ENCODE measurements at places on chromosomes 2 and 18.

GRCh38 chr2:228387776-228388175 is 206.3 kb upstream of the SPHKAP start:
- no peak for DNase-seq

DNA sequence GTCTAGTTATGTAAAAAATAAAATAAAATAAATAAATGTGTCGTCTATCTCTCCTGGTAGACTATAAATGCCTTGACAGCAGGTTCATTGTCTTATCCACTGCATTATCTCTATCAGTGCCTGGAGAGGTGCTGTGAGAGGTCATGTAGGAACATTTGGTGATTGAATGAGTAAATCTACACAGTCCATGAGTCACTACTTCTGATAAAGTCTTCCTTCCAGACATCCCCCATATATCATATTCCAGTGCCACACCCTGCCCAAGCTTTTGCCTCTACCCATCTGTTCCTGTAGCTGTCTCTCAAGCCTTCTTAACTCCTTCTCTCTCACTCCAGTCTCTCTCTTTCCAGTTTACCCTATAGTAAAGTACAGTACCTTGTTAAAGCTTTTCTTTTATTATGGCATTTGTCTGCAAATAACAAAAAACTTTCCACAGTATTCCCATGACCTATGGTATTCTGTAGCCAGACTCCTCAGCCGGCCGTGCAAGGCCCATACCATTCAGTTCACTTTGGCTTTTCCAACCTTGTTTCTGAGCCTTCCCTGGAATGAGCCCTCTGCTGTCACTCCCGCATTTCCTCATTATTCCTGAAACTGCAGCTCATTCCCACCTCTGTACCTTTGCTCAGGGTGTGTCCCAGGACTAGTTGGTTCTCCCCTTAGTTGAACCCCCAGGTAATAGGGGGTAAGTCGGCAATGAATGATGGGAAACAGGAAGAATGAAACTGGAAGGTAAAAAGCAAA is 37.5 kb downstream of the ANXA4 start:
- DNase-seq = no peak

GRCh38 chr2:209721497-209721896 is 50.1 kb upstream of the UNC80 start:
- DNase-seq = no peak

GRCh38 chr2:110829413-110830146 is 97.2 kb downstream of the ACOXL start:
- DNase-seq = no peak

GRCh38 chr2:14540015-14540414 is 92.5 kb upstream of the LRATD1 start:
- DNase-seq = no peak

DNA sequence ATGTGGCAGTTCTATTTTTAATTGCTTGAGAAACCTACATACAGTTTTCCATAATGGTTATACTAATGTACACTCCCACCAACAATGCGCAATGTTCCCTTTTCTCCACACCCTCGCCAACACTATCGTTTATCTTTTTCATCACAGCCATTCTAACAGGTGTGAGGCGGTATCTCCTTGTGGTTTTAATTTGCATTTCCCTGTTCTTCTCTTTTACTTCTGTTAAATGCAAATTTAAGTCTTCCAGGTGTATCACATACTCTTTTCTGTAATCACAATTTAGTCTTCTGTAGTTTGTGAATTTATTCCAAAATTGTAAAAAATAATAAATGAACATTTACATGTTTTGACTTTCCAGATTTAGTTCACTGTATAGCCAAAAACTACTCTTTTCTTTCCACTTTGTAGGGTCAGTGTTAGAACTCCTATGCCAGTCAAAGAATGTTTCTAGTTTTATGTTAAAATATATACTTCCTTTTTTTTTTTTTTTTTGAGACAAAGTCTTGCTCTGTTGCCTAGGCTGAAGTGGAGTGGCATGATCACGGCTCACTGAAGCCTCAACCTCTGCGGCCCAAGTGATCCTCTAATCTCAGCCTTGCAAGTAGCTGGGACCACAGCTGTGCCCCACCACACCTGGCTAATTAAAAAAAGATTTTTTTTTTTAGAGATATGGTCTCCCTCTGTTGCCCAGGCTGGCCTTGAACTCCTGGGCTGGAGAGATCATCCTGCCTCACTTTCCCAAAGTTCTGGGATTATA is 15.4 kb upstream of the ACYP2 start:
- DNase-seq = no peak

- no peak for DNase-seq
These were observed 160.1 kb upstream of the MAPRE2 start for GRCh38 chr18:34880882-34881834.

DNA sequence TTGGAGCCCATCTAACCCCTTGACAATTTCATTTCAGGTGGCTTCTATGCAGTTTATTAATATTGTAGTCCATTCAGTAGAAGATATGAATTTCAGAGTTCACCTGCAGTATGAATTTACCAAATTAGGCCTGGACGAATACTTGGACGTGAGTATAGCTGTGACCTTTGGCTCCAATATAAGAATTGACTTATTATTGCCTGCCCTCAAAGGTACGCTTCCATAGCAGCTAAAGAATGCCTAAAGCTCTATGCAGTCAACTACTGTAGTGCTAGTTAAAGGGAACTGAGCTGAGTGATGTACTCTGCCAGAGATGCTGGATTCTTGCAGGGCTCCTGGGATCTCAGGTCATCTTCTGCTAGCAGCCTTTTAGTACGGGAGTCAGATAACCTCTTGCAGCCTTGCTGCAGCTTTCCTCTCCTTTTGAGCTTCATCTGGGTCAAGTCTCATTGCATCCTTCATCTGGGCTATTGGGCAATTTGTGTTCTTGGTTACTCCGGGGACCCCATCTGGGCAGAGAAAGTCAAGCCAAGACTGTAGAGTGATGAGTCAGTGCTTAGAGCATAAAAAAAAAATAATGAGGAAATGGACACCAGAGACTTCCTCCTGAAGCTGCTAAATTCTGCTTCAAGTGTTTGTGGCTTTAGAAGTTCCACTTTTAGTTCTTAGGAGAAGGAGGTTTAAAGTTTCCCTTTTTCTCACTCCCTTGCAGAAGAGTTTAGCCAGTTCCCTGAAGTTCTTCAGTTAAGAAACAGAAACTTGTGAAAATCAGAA is 105.6 kb downstream of the PRPF40A start:
- DNase-seq = no peak

- no peak for DNase-seq
These were observed 70.5 kb upstream of the RTN4 start for GRCh38 chr2:55120634-55121359.

- no peak for DNase-seq
These were observed 104.3 kb downstream of the NDUFA10 start for GRCh38 chr2:239920693-239921365.

DNA sequence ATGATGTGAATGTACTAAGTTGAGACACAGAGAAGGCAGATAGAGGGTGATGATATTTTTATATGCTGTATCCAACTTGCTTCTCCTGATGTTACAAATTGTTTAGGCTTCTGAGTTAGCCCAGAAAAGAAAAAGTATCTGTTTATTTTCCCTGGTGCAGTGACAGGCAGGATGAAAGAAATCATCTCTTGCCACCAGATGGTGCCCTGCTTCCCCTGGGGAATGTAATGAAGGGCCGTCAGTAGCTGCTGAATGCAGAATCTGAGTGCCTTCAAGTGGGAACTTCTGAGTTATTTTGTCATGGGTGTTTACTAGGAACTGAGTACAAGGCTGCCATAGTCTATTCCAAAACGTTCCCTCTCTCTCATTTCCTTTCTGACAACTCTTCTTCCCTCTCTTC is 525.6 kb downstream of the MBD2 start:
- DNase-seq = no peak

- DNase-seq = no peak
These were observed 1079.8 kb upstream of the ZEB2 start for GRCh38 chr2:145599756-145600155.

Data from stimulated activated CD4-positive, alpha-beta T cell treated with anti-CD3 and anti-CD28 coated beads, Interleukin-1b, Interleukin-23, amount 100 ng/mL, for 1 hour (primary cell).